CD4-positive, alpha-beta T cell treated with Interleukin-15 for 1 hour (primary cell): ENCODE measurements at places on chromosomes 1 and 21.

GRCh38 chr1:218339267-218339831 lies 5.8 kb upstream of the TGFB2 start:
- no peak for DNase-seq

GRCh38 chr1:70641868-70642267 lies 230.8 kb downstream of the CTH start:
- DNase-seq = no peak

- no peak for DNase-seq
These were observed 484.1 kb upstream of the NFIA start for GRCh38 chr1:60598041-60598910.

- no peak for DNase-seq
These were observed 12.5 kb downstream of the GPX7 start for GRCh38 chr1:52614671-52615070.

GRCh38 chr1:228744356-228744755 lies 9.1 kb downstream of the RHOU start:
- no peak for DNase-seq

DNA sequence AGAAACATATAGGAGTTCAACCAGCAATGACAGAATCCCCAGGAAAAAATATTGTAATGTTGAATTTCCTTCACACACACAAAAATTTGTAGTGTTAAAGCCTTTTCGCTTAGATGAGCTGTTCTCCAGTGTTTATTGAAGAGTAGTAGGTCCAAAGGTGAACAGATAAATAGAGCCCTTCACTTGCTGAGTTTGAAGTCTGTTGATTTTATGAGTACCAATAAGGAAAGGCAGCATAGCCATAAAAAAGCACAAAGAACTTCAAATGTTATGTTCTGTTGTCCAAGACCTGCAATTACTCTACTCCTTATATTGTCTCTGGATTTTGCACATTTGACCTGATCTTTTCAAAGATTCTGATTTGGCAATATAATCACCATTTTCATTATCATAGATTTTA lies 362.7 kb upstream of the B3GALT2 start:
- DNase-seq = no peak
